Fibroblast of skin of right quadriceps (primary cell): ENCODE measurements at places on chromosomes 7 and 10.

DNA sequence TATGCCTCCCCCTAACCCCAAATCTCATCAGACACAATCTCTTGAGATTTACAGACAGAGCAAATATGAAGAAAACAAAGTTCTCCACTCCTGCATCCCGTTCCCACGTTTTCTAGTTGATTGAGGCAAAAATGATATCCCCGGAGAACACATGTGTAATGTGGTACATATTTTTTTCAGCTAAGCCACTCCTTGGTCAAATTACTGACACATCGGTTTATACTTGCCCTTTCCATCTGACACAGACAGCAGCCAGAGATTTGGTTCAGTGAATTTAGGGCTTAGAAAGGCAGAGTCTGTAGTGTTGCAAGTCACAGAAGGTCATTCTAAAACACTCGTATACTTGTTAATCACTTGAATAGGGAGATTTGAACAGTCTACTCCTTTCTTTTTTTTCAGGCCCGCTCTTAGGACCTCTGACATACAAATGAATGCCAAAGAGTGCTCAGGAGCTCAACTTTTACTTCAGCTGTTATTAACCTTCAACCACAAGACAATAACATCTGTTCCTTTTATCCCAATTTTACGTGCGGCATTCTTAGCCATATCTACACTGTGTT is 1.8 kb upstream of the DDX50 start:
- DNase-seq, result no peak

GRCh38 chr7:100959894-100960293 is 9.5 kb upstream of the MUC12 start:
- DNase-seq, result no peak

DNA sequence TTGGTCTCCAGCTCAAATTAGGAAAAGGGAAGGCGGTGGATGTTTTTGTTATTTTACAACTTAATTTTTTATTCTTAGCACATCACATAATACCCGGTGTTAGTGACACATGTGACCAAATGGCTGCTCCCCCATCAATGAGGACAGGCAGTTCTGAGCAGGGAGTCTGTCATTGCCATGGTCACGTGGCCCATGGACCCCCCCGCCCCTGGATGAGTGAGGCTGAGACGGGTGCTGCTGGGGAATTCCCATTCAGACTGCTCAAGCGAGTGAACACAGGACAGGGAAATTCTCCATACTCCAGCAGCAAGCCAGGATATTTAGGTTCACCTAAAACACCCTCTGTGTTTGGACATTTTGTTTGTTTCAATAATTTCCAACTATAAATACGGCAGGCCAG is 34.7 kb upstream of the SLC35B4 start:
- DNase-seq, result no peak

DNA sequence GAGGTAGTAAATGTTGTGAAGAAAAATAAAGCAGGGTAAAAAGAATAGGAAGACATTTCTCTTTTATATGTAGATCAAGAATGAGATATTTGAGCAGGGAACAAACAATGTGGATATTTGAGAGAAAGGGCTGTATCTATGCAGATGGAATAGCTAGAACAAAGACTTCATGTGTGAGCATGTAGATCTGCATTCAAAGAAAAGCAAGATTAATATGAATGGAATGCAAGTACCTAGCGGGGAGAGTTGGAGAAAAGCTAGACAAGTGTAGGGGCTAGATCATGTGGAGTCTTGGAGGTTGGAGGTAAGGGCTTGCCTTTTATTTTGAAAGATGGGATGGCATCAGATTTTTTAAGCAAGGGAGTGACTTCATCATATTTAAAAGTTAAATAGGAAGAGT is 27.1 kb downstream of the SHOC2 start:
- no peak for DNase-seq

- no peak for DNase-seq
These were observed 64.5 kb upstream of the PDLIM1 start for GRCh38 chr10:95355301-95355700.

DNA sequence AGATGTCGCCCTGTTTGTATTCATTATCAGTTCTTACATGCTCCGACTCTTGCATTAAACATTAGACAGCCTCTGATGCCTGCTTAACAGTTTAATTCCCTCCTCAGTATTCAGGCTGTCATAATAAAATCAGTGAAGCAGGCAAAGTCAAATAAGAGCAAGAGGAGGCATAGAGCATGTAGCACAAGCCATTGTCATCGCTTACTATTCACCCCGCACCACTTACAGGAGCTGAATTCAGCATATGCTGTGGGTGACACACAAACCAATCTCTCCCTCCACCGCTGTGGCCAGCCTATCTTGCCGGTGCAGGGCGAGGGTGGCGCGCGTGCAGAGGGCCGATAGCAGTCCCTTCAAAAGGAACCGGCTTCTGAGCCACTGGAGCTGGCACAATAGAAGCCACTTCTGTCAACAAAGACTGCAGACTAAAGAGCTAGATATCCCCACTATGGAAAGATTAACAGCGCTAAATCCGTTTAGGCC is 433.2 kb upstream of the MGMT start:
- no peak for DNase-seq

GRCh38 chr7:52233248-52233647 is 802.2 kb upstream of the POM121L12 start:
- no peak for DNase-seq

DNA sequence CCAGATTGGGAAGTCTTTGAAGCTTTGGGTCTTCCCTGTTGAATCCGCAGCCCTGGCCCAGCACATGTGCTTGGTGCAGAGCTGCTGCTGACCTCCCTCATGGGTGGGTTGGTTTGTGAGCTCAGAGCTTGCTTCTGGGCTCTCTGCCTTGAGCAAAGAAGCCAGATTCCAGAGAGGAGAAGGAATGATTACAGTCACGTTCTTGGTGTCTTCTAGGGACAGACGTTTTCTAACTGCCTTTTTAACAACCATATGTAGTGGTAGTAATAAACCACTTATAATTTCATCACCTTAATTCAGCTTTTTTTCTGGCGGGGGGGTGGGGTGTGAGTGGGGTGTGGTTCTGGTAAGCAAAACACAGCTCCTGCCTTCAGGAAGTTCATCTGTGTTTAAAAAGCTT is 39.5 kb downstream of the LRMDA start:
- peak; percentile 76 for DNase-seq

DNA sequence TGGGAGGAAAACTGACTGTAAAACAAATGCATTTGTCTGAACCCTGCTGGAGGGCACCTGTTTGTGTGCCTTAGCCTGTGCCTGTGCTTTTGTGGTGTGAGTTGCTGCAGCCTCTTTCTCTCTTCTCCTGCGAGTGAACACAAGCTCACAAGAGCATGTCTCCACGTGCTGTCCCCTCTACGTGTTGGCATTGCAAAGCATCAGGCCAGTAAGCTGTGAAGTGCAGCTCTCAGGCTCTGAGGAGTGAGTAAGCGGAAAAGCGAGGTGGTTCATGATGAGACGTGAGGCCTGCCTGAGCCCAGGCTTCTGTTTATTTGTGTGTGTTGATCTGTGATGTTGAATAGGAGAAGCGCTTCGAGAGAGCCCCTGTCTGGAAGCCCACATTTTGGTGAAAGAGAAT is 85.6 kb upstream of the PDCD4 start:
- DNase-seq, result no peak

- no peak for DNase-seq
These were observed 174.1 kb downstream of the RPS24 start for GRCh38 chr10:78207776-78208175.
